ENCODE measurements at places on chromosomes 2 and 18.

GRCh38 chr2:166653185-166653813 lies 159.2 kb upstream of the SCN7A start:
- no peak for DNase-seq

GRCh38 chr2:157899125-157899839 lies 23.2 kb upstream of the ACVR1 start:
- DNase-seq: peak; percentile 26

GRCh38 chr2:24123922-24124580 lies 782 bp downstream of the FAM228B start:
- DNase-seq: no peak

DNA sequence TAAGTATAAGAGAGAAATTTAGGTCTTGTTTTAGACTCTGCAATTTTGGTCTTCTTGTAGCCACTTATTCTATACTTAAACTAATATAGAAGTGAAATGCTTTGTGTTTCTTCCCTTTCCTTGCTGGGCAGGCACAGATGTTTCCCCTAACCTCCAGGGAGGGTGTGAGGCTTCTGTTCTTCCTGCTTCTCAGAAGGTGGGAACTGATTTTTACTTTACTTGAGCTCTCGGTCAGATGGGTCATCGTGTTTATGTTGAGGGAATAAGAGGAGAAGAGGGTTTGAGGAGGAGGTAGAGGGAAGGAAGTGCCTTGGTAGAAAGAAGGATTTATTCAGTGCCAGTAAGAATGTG lies 92.5 kb upstream of the CXCR4 start:
- no peak for DNase-seq

DNA sequence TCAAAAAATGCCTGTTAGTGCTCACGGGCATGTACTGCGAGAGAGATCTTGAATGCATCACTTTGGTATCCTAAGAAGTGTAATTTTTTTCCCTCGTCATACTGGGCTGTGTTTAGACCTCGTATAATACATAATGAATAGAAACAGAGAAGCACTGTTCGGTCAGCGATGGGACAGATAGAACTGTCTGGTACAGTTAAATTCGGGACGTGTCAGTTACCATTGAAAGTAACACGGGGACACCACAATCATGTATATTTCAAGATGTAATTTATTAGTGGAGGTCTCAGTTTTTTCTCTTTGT lies 1.8 kb downstream of the PKP4 start:
- DNase-seq: no peak

DNA sequence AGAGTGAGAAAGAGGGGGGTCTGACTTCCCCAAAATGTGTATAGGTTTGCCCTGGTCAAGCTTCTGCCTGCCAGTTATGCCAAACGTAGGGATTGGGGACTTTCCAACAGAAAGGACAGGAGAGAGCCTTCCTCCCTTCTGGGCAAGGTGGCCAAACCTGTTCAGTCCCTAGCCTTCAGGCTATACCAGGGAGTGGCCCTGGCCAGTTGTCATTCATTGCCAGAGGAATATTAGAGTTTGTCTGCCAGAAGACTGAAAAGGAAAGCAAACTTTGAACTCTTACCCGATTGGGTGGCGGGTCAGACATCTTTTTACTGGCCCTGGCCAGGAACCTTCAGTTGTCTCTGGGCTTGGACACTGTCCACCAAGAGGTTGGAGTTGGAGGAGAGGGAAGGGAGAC lies 22.1 kb downstream of the RAB3GAP1 start:
- DNase-seq: no peak

All from CD4-positive, alpha-beta T cell (primary cell).